ENCODE measurements at places on chromosomes 4 and X.

- DNase-seq: peak; percentile 31
Observed at GRCh38 chrX:47854474-47854873, 17.8 kb downstream of the ZNF81 start.

- no peak for DNase-seq
Observed at GRCh38 chr4:113256946-113257345, 207.5 kb downstream of the ANK2 start.

GRCh38 chr4:72997409-72997808 lies 72.1 kb downstream of the COX18 start:
- no peak for DNase-seq

GRCh38 chrX:53281321-53281822 lies at the start of gene IQSEC2:
Gene IQSEC2 (minus strand): TSS chrX:53281584.
- no peak for DNase-seq

GRCh38 chr4:158998624-158999023 lies 104.3 kb upstream of the RAPGEF2 start:
- DNase-seq: no peak

DNA sequence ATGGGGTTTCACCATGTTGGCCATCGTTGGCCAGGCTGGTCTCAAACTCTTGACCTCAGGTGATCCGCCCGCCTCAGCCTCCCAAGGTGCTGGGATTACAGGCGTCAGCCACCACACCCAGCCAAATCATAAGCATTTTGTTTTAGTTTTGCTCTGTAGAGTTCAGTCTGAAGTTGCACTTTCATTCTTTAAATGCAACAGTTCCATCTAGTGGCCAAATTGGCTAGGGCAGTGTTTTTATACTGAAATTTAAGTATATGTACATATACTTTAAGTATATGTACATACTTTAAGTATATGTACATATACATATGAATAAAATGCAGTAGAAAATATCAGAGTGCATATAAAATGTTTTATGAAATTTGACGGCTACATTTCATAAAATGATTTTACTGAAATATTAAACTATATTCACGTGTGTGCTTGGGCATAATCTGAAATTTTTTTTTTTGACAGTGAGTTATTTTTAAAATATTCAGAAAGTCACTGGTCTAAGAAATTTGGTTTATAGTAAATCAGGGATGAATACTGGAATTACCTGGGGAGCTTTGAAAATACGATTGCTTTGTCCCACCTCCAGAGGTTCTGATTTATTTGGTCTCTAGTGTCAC lies 145.5 kb downstream of the NWD2 start:
- peak; percentile 43 for DNase-seq

DNA sequence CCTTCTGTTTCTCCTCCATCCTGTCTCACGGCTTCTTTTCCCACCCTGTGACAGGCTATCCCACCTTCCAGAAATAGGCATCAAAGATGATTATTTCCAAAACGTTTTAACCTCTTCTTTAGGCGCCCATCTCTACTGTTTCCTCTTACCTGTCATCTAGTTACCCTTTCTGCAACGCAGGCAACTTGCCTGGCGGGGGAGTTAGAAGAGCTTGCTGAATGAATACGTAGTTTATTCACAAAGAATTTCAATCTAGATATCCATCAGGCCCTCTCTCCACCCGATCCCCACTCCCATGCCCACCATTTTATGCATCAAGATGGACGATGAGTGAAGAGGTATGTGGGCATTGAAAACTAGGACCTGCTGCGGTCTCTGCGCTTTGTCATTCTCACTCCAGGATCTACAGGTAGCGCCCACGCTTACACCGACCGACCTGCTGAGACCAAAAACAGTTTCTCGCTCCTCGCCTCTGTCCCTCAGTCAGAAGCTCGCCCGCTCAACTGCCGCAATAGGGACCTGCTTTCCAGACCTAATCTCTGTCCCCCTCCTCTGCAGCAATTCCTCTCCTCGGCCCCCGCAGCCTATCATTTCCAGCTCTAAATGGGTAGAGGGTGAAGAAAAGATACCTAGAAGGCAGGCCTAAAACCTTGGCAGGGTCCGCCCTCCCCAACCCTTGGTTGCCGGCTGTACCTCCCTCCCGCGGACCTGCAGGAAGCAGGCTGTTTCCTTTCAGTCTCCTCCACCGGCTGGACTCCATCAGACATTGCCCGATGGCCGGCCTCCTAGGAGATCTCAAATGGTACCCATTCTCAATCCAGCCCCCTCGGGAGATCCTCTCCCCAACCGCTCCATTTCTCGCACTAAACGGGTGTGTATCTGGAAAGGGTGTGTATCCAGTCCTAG lies 624 bp downstream of the BEX5 start:
- DNase-seq: peak; percentile 27

- no peak for DNase-seq
Observed at GRCh38 chr4:127783026-127783769, 1.1 kb downstream of the HSPA4L start.

DNA sequence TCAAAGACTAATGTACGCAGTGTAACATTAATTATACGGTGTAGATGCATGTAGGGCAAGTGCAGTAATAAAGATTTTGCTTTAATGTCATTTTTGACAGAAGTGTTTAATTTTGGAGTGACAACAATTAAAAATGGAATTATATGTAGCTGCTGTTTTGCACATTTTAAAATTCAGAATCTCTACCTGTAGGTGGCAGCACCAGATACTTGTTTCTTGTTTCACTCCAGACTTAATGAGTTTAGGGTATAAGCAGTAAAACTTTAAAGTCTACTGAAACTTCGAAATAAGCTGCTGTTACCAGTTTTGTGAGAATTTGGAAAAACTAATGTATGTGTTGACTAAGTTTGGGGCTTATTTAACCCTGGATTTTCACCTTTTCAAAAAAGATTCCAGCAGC lies 144.9 kb downstream of the POLA1 start:
- DNase-seq: peak; percentile 27

GRCh38 chr4:33357121-33357520 lies 2637.0 kb downstream of the PCDH7 start:
- no peak for DNase-seq

GRCh38 chr4:47135210-47135609 lies 103.8 kb downstream of the GABRB1 start:
- no peak for DNase-seq

DNA sequence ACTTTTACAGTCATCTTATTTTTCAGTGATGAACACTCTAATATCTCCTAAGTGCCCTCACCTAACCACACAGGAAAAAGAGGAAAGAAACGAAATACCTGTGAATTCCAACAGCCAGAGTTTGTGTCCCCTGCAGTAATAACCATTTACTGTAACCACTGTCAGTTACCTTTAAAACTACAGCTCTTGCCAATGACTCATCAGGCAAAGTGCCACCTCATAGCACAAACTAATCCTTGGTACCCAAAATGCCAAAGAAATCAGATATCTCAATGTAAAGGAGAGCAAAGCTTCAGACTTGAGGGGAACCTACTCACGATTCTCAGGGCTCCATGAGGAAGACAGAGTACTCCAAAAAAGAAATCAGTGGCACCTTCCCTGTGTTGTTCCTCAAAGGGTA lies 146.5 kb downstream of the NDST3 start:
- no peak for DNase-seq
